Activated CD4-positive, alpha-beta memory T cell treated with anti-CD3 and anti-CD28 coated beads for 36 hours (primary cell): ENCODE measurements at places on chromosomes 7 and 10.

DNA sequence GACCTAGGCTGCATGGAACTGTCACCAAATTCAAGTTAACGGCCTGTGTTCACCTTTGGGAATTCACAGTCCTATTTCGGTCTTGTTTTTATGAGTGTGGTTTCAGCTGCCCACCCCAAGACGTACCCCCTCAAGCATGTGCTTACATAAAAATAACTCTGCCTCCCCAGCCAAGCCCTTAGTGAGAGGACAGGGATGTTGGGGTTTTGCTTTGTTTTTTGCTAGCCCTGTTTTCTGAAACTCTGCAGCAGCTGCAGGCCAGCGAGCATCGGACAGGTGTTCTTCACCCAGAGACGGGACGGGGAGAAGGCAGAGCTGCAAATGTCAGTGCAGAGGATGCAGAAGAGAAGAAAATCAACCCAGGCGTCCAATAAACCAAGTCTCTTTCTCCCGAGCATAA lies 13.5 kb downstream of the CHST15 start:
- no peak for DNase-seq

DNA sequence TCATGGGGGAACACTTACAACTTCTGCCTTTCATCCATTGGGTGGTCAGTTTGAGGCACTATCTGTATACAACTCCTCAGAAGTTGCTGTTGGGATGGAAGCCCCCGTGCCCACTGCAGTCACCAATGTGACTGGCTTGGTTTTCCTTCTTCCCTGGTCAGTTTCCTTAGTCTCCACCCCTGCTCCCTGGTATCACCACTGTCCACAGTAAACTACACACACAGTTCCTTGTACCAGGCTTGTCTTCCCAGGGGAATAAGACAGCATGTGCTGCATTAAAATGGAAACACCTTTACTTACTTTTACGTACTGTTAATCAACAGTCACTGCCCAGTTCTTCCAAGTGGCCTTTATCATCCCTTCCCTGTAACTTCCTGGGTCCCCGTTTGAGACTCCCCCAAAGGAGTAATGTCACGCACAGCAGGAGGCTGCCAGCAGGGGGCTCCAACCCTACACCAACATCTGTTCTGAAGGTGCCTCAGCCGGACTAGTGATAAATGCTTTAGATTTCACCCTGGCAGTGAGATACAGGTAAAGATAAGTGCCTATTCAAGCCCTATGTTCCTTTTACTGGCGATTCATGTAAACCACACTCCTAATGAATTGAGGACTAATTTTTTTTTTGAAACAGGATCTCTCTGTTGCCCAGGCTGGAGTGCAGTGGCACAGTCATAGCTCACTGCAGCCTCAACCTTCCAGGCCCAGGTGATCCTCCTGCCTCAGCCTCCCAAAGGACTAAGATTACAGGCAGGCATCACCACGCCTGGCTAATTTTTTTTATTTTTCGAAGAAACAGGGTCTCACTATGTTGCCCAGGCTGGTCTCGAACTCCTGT lies 45.3 kb upstream of the PIK3AP1 start:
- DNase-seq = peak; percentile 83

DNA sequence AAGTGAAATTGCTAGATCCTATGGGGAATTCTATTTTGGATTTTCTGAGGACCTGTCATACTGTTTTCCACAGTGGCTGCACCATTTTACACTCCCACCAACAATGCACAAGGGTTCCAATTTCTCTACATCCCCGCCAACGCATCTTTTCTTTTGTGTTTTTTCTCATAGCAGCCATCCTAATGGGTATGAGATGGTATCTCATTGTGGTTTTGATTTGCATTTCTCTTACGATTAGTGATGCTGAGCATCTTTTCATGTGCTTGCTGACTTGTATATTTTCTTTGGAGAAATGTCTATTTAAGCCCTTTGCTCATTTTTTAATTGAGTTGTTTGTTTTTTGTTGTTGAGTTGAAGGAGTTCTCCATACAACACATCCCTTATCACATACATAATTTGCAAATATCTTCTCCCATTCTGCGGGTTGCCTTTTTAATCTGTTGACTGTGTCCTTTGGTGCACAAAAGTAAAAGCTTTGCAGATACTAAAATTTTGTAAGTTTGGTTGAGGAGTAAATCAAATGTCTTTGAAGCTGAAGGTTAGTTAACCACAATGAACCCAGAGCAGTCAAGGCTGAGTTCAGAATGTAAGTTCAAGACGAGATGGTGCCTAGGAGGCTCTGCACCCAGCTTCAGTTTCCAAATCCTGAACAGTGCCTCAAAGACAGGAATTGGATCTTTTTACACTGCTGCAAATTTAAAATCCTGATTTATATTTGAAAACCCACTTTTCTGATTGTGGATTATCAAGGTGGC lies 195.4 kb downstream of the COBL start:
- no peak for DNase-seq

DNA sequence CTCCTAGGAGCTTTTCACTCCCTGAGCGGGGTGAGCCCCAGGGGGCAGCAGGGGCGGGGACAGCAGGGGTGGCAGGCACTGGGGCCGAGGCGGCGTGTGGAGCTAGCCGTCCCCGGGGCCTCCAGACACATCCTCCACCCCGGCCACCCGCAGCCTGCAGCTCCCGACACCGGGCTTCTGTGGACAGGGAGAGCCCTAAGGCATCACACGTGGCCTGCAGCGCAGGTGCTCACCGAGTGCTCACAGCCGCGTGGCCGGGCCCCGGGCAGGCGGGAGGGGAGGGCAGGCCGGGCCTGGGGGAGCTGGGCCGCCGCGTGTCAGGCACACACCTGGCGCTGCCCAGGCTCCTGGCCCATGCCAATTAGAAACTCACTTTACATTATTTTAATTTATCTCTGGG lies 51.4 kb downstream of the MICALL2 start:
- DNase-seq = no peak

DNA sequence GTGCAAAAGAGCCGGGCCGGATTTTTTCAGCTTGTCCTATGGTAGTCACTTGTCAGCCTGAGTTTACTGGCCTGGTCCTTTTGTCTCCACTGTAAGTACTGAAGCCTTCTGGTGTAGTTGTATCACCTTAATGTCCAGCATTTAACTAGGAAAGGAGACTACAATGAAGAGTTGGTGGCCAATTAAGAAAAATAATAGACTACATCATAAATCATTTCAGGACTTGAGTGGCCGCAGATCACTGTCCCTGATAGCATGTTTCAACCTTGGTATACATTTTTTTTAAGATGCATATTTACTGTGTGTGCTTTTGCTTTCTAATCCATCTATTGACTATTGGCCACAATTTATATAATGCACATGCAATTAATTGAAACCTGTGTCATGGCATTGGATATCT lies 6.1 kb downstream of the FZD1 start:
- no peak for DNase-seq

DNA sequence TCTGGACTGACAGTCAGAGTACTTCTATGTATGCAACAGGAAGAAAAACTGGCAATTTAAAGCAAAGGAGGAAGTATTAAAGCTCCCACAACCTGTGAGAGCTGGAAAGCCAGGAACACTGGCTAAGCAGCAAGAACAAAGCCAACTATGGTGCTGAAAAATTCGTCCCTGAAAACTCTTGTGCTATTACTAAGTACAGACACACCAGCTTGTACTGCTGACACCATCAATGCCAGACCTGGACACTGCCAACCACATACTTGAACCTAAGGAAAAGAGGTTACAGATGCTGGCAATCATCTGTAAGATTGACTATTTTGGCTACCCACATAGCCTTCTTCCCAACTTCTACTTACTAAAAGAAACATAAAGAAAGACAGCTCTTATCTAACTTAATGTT lies 1110.6 kb downstream of the SORCS3 start:
- DNase-seq = no peak

DNA sequence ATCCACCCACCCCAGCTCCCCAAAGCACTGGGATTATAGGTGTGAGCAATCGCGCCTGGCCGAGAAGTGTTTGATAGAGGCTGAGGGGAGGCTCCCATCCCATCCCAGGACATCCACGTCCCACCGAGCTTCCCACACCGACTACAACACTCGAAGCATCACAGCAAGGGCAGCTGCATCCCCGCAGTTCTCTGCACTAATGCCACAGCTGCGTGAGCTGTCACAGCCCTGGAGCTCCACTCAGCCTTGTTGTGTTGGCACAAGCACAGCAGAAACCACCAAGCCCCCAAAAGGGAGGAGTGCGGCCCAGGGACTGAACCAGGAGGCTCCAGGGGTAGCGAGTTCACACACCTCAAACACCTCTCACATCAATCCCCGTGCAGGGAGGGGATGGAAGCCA lies 121.6 kb downstream of the DIP2C start:
- DNase-seq = no peak

DNA sequence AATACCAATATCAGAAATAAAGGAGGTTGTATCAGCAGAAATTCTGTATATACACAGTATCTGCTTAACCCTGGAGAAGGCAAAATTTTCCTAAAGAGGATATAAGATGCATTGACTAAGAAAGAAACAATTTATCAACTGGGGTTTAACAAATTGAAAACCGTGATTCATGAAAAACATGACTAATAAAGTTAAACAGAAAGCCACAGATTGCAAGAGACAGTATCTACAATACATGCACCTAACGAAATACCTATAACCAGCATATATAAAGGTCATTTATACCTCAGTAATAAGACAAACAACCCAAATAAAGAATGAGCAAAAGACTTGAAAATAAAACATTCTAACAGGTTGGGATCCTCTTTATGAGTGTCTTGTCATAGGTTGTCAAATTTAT lies 101.8 kb downstream of the IQUB start:
- no peak for DNase-seq

DNA sequence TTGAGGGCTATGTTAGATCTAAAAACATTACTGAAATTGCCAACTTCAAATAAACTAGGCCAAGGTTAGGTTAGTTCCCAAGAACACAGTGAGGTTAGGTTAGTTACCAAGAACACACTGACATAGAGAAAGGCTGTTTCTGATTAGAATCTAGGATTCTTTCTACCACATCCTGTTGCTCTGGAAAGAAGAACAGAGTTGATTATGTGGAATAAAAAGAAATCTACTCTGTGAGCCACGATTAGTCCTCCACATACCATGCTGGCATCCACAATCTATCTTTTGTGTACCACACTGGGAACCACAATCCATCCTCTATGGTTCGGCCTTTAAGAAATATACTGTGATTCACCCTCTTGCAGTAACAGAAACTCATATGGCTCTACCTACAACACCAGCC lies 91.4 kb downstream of the LRRTM3 start:
- no peak for DNase-seq

DNA sequence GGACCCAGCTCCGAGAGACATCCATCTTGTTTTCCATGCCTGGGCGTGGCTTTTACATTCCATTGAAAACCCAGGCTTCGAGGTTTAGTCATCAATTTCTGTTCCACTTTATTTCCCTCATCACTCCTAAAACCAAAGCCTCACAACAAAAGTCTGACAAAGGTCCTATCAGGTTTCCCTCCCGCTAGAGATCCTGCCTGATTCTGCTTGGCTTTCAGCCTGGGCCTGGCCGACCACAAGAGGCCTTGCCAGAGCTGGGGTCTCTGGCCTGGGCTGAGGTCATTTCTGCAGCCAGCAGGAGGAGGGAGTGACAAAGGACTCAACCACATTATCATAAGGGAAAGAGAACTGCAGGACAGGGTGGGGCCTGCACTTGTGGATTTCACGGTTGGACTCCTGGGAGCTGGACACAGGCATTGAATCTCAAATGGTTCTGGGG lies 167.0 kb downstream of the FANK1 start:
- DNase-seq = no peak

- DNase-seq = no peak
Measured at GRCh38 chr7:138247081-138247480, 170.8 kb downstream of the AKR1D1 start.

DNA sequence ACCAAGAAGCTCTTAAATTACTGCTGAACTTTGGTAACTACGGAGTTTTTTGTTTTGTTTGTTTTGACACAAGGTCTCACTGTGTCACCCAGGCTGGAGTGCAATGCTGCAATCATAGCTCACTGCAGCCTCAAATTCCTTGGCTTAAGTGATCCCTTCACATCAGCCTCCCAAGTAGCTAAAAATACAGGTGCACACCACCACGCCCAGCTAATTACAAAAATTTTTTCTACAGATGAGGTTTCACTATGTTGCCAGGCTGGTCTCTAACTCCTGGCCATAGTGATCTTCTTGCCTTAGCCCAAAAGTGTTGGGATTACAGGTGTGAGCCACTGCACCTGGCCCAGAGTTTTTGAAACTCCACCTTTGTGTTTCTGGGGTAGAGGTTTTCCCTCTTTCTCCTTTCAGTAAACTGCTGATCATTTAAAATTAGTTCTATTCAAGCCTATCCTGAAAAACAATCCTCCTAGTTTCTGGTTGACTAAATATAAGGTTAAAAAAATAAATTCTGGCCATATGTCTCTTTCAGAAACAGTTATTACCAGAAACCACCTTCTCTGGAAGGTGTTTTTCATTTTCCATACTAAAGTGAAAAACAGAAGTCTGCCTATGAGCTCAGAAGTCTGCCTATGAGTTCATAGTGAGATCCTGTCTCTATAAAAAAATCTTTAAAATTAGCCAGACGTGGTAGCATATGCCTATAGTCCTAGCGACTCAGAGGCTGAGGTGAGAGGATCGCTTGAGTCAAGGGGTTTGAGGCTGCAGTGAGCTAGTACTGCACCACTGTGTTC lies 63.9 kb downstream of the VOPP1 start:
- DNase-seq = peak; percentile 53

GRCh38 chr10:67697724-67698131 lies 1.7 kb upstream of the CTNNA3 start:
- DNase-seq = no peak

- no peak for DNase-seq
Measured at GRCh38 chr10:110780704-110781103, 91.0 kb upstream of the PDCD4 start.

GRCh38 chr7:116363637-116364432 lies 135.7 kb upstream of the CAV2 start:
- DNase-seq = no peak

DNA sequence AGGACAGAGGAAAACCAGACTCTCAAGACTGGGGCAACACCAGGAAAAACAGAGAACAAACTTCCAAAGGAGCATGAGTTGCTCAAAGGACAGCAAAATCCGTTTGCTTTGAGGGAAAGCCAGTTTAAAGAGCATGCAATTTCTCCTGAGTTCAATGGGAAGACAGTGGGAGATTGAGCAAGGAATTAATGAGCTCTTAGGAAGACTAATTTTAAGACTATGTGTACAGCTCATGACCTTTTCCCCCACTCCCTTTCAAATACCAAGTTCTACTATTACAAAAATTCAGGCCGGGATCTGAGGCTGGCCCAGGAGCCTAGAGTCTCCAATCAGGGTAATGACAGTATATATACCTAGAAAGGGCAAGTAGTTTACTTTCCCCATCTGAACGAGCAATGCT lies 79.2 kb downstream of the EPDR1 start:
- no peak for DNase-seq

GRCh38 chr10:6581778-6582228 lies 1.7 kb upstream of the PRKCQ start:
- DNase-seq = peak; percentile 59

DNA sequence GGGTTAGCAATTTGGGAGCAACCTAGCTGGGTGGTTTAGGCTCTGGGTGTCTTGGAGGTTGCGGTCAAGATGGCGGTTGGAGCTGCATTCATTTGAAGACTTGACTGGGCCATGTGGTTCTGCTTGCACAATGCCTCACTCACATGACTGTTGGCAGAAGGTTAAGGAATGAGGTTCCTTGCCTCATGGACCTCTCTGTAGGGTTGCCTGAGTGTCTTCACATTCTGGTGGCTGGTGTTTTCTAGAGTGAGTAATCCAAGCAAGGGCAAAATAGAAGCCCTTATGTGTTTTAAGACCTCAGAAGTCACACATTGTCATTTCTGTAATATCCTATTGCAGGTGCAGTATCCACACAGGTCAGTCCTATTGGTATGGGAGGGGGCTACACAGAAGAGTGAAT lies 52.0 kb downstream of the CDK14 start:
- no peak for DNase-seq
